Neural cell (in vitro differentiated cells): ENCODE measurements at places on chromosomes 12 and 14. TPM values are rescaled to one million over a fixed set of nuclear protein-coding genes. Genes with fewer than 3 reads are reported as not detected.

Gene COCH
- 39.9 and 45.0 TPM in 2 replicates for polyA plus RNA-seq

Gene TMEM119
- polyA plus RNA-seq: not detected in 2 replicates

Gene RPGRIP1
- polyA plus RNA-seq: not detected in 2 replicates

Gene EIF2S3B
- polyA plus RNA-seq: 2.1 and 3.6 TPM in 2 replicates

Gene USP15
- polyA plus RNA-seq: 110 and 113 TPM in 2 replicates

Gene RDH5
- 3.4 and 6.6 TPM in 2 replicates for polyA plus RNA-seq

Gene RD3L
- polyA plus RNA-seq: 0.28 and 0.69 TPM in 2 replicates
